ENCODE measurements at places on chromosomes 16 and 17.

DNA sequence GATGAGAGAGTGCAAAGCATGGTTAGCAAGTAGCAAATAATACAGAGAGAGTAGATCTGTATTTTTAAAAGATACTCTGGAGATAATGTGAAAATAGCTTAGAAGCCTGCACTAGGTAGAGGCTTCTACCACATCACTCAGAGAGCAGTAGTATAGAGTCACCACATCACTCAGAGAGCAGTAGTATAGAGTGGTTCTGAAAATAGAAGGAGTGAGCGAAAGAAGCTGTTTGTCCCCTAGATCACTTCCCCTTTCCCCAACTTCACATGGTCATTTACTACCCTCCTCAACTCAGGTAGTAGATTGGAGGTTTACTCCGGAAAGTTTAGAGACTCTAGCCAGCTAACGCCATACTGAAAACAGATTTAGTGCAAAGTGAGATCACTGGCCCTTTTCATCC is 17.1 kb downstream of the DGKE start:
- DNase-seq = no peak

DNA sequence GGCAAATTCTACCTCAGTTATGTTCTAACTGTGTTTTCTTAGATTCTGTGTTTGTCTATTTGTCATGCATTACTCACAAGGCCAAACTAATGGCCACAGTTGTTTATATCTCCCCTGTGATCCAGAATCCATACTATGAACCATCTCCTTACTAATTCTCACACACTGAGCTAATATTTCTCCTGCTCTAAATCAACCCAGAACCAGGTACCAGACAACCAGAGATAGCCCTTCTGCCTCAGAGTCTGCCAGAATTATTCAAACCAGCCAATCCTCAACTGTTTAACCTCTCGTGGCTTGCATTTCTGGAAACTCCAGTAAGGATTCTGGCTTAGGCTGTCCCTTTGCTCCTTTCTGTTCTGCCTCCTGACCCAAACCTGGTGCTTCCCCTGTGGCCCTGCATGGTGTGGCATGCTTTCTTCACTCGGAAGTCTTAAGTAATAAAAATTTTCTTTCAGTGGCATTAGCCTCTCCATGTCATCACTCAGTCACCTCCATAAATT is 59.4 kb downstream of the EFCAB5 start:
- DNase-seq = no peak

DNA sequence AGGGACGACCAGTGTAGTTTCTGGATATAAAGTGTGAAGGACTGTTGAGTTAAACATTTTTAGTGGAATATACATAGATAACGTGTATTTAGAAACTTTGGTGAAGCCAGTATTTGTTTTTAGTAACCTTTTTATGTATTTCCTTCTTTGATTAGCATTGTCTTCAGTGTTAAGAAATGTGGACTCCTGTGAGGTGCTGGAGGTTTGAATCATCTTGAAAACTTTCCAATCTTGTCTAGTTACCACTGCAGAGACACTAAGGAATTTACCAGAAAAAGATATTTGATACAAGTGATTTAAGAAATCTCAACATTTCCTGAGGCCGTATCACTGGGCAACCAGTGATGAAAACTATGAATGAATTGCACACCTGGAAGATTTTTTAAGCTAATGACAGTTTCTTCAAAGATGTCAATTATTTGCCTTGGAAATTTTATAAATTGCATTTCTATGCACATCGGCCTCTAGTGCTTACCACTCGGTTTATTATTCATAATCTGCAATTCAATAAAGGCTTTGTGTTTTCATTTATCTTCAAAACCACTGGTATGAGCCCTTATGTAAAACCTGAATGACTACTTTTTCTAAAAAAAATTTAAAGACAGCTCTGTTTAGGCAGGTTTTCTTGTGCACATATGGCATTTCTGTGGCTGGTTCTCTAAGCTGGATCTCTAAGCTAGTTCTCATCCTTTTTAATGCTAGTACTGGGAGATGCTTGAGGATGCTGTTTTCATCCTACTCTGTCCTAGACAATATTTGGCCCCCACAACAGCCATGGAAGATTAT is 31.4 kb upstream of the ADCY7 start:
- no peak for DNase-seq

DNA sequence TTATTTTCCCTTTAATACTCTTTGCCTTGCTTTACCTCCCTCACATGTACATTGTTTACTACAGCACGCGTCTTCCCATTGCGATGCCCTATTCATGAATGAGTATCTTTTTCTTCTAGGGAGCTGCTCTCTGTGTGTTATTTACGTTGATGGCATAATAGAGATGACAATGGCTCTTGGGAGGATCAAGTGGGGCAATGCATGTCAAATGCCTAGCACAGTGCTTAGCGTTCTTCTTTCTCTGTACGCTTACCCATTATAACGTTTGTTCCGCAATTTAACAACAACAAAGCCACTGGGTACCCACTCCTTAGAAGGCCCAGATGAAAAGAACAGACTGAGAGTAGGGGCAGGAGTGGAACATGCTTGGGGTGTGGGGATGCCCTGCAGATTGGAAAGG is 271.6 kb upstream of the TNRC6C start:
- DNase-seq = no peak

- no peak for DNase-seq
Observed at GRCh38 chr16:72255786-72256185, 83.8 kb upstream of the PMFBP1 start.

DNA sequence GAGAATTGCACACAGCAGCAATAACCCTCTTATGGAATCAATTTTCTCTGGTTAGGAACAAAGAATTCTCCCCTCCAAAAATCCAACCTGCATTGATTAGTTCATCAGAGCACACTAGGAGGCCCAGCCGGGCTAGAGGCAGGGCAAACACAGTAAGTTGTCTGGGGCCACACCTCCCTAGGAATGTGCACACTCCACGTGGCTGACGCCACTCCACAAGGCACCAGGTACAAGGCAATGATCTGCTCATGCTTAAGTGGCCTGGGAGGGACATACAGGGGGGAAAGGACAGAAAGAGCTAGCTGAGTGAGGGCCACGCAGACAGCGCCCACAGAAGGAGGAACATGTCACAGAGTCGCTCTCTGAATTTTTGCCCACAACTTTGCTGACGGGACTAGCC is 107.6 kb downstream of the SLC39A11 start:
- no peak for DNase-seq

DNA sequence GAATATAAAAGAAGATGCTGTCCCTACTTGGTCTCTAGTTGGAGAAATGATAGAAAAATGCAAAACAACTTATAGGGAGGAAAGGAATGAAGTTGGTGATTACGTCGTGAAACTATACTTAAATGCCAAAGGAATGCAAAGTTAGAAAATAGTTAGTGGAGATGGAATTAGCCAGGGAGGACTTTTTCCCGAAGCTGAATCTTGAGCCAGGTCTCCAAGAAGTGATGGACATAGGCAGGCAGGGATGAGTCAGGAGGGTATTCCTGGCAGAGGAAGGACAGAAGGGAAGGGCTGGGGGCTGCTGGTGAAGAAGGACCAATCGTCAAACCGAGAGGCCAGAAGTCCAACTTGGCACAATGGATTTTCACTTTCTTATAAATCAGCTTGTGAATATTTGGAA is 1.8 kb downstream of the SNTB2 start:
- DNase-seq = no peak

DNA sequence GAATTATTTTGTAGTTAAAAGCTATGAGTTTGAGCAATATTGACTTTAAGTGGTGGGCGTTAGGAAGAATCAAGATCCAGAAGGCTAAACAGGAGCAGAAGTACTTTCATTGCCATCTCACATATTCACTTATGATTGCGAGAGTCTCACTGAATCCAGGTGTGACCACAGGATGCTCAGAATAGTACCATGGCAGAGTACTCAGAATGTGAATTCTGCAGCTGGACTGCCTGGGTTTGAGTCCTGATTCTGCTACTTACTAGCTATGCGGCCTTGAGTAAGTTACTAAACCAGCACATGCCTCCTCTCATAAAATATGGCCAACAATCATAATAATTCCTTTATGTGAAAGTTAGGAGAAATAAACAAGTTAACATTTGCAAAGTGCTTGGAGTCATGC is 109.5 kb downstream of the CA10 start:
- no peak for DNase-seq

GRCh38 chr17:68704871-68705713 is 103.9 kb upstream of the FAM20A start:
- no peak for DNase-seq

GRCh38 chr17:67990909-67991308 is 5.4 kb downstream of the C17orf58 start:
- DNase-seq = no peak

DNA sequence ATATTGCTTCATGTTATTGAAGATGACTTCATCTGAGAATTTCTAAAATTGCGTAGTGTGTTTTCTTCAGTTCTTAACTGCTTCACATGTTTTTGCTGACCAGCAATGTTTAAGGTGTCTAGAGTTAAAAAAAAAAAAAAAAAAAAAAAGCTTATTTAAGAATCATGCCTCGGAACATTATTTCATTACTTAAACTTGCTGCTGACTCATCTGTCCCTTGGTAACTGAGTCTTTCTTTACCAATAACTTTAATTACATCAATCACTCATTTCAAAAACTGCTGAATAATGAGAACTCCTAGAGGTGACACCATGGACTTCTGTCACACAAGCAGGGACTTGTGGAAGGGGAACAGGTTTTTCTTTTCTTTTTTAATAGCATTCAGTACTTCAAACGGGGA is 16.2 kb downstream of the IRX5 start:
- no peak for DNase-seq

DNA sequence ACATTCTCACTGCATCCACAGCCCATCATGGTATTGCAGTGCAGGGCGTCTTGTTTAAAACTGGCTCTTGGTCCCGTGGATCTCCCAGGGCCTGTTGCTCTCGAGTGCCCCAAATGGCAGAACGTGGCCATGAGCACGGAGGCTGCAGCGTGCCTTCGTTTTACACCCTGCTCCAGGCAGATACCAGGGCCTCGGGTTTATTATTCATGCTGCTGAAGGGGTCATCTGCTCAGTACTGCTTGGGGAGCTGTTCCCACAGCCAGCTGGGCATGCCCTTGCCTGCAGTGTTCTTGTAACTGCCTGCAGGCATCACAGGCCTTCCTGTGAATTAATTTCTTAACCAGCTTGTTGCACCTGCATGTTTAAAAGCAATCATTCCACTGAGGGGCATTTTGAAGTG is 129.7 kb upstream of the CHMP6 start:
- DNase-seq = no peak

DNA sequence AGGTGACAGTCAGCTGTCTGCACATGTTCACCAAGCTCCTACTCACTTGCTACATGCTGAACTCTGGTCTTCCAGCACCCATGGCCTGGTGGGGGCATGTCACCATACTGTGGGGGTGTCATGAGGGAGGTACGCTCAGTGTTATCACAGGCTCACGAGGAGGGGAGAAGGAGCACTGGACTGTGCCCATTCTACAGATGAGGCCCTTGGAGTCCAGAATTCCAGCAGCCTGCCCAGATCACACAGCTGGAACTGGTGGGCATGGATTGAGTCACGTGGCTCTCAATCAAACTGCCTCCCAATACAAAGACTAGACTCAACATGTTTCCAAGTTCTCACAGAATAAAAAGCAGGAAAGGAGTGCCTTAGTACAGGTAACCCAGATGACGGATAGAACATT is 10.7 kb downstream of the AXIN2 start:
- DNase-seq = no peak

- no peak for DNase-seq
Observed at GRCh38 chr17:34879146-34879545, 82.1 kb downstream of the CCT6B start.

- DNase-seq = peak; percentile 43
Observed at GRCh38 chr16:67248401-67249177, at the start of gene SLC9A5. Gene SLC9A5 (plus strand): TSS chr16:67248979. CDS start chr16:67249015, 36 bp downstream.

DNA sequence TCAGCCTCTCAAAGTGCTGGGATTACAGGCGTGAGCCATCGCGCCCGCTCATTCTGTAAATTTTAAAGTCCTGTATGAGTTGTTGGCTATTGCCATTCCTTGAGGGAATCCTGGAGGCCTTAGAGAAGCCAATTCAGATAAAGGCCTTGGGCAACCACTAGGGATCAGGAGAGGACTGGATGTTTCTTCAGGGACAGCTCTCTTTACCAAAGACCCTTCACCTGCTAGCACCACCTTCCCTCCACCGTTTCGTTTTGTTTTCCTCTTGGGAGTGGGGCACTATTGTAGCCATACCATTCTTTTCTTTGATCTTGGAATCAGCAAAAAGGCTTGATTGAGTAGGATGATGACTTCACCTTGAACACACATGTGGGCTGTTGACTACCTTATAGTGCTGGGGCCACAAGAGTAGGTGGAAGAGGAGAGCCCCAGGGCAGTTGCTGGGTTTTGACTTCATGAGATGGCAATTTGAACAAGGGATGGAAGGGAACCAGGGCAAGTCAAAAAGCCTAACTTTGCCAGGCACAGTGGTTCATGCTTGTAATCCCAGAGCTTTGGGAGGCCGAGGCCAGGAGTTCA is 7.0 kb upstream of the ANKRD40CL start:
- no peak for DNase-seq

- DNase-seq = peak; percentile 69
Observed at GRCh38 chr17:9291912-9292560, 270.7 kb downstream of the NTN1 start.

DNA sequence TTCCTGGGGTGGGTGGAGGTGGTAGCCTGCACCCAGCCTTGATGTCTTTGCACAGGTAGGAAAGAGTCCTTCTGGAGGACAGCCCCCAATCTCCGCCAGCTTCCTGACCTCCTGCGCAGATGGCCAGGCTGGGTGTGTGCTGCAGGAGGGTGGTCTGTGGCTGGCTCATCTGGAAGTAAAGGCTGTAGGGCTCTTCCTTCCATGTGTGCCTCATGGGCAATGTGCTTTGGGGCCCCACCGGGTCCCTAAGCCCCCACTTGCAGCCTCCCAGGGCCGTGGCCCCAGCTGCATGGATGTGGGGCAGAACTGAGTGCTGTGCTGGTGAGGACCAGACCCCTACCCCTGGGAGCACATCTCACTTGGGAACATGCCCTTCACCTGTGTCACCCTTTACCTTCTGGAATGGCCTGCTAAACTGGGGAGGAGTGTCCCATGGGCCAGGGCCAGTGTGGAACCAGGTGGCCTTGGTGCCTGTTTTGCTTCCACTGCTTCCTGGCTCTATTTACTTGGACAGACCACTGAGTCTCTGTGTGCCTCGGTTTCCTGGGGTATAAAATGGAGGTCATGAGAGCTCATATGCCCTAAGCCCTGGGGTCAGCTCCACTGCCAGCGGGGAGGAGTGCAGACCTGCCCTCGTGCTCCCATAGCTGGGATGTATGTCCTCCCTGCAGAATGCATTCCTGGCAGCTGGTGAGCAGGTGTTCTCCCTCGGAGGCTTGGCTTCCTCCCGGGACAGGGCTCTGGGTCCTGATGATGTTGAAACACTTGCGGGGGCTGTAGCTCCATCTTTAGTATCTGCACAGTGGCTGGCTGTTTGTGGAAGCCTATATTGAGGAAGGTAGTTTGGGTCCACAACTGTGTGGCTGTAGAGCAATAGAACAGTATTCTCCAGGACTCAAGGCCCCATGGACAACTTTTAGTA is 18.0 kb downstream of the MPRIP start:
- peak; percentile 15 for DNase-seq

GRCh38 chr17:30541802-30542201 is 64.6 kb downstream of the GOSR1 start:
- DNase-seq = no peak

Measured in left cardiac atrium (tissue), 4 donors.